Adrenal gland (tissue), 19 donors: ENCODE measurements at places on chromosomes 13 and 19. TPM values are rescaled to one million over a fixed set of nuclear protein-coding genes. Genes with fewer than 3 reads are reported as not detected.

Gene DCUN1D2
- 9.4 TPM for polyA plus RNA-seq

Gene RINL
- polyA plus RNA-seq: 5.6 TPM

Gene TEX29
- polyA plus RNA-seq: not detected

Gene MEF2B
- not detected for polyA plus RNA-seq

Gene C19orf38
- polyA plus RNA-seq: 1.1 TPM

Gene PTH2
- not detected for polyA plus RNA-seq

Gene PROZ
- polyA plus RNA-seq: not detected

Gene MBD3L3
- polyA plus RNA-seq: not detected

Gene ZNF497
- polyA plus RNA-seq: 2.2 TPM

Gene ACER1
- not detected for polyA plus RNA-seq

Gene CYP2F1
- polyA plus RNA-seq: not detected

Gene TMEM38A
- 4.1 TPM for polyA plus RNA-seq

Gene MISP3
- 9.8 TPM for polyA plus RNA-seq

Gene GARRE1
- polyA plus RNA-seq: 10.5 TPM

Gene KLK15
- 1.7 TPM for polyA plus RNA-seq

Gene SLC1A6
- not detected for polyA plus RNA-seq

Gene ASPDH
- 5.7 TPM for polyA plus RNA-seq
